ENCODE measurements at places on chromosomes 6 and 20. TPM values are rescaled to one million over a fixed set of nuclear protein-coding genes. Genes with fewer than 3 reads are reported as not detected.

- peak overlapping the region; percentile 69 for H3K4me3 ChIP-seq
- H3K4me1 ChIP-seq, result peaks cover 44% of the 10 kb centered on the region
- no peak for DNase-seq
- H3K27ac ChIP-seq, result peak overlapping the region; percentile 87
Observed at GRCh38 chr6:18264923-18265377, 620 bp upstream of the DEK start.

- H3K27ac ChIP-seq, result no peak overlapping the region
- DNase-seq, result no peak
- no peaks in the 10 kb centered on the region for H3K4me1 ChIP-seq
- H3K27me3 ChIP-seq, result peaks cover 3% of the 10 kb centered on the region
Observed at GRCh38 chr6:119129968-119130484, 51.6 kb upstream of the FAM184A start.

Gene IP6K3
- not detected for total RNA-seq

DNA sequence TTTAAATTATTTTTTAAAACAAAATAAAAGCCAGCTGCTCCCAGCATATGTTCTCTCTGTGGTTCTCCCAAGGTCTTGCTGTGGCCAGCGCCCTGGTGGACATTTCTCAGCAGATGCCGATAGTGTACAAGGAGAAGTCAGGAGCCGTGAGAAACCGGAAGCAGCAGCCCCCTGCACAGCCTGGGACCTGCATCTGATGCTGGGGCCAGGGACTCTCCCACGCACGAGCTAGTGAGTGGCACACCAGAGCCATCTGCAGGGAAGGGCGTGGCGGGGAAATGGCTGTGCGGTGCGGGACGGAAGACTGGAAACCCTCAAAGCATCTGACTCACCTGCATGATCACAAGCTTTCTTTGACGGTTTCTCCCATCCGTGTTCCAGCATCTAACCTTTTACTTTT lies 16.5 kb downstream of the GFRA4 start:
- H3K4me1 ChIP-seq, result no peaks in the 10 kb centered on the region
- H3K27me3 ChIP-seq, result no peaks in the 10 kb centered on the region
- H3K27ac ChIP-seq, result no peak overlapping the region

DNA sequence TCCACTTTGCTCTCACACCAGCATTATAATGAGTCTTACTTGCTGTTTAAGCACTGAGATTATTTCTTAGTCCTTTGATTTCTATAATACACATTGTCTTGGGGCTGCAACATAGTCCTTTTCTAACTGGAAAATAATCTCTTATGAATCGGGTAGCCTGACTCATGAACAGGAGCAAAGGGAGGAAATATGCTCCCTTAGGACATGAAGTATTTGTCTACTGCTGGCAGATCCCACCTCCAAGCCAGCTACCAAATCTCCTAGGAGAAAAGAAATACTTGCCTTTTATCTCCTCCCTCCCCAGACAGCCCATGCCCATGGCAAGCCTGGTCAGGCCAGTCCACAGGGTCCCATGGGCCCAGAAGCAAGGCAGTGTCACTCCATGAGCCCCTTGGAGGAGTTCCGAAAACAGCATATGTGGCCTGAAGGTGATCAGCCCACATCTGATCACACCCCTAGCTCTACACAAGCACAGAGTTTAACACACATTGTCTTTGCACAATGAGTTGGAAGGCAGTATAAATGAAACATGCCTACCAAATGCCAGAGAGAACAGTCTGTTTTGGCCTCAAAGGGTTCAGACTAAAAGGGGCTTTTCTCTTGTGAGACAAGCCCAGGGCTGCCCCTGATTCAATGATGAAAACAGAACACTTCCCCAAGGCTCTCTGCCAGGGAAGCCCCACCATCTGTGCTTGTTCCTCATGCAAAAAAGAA lies 37.1 kb upstream of the SLC4A11 start:
- no peaks in the 10 kb centered on the region for H3K27me3 ChIP-seq
- H3K4me3 ChIP-seq, result no peak overlapping the region
- no peak overlapping the region for H3K27ac ChIP-seq
- H3K4me1 ChIP-seq, result no peaks in the 10 kb centered on the region
- no peaks in the 10 kb centered on the region for H3K36me3 ChIP-seq

DNA sequence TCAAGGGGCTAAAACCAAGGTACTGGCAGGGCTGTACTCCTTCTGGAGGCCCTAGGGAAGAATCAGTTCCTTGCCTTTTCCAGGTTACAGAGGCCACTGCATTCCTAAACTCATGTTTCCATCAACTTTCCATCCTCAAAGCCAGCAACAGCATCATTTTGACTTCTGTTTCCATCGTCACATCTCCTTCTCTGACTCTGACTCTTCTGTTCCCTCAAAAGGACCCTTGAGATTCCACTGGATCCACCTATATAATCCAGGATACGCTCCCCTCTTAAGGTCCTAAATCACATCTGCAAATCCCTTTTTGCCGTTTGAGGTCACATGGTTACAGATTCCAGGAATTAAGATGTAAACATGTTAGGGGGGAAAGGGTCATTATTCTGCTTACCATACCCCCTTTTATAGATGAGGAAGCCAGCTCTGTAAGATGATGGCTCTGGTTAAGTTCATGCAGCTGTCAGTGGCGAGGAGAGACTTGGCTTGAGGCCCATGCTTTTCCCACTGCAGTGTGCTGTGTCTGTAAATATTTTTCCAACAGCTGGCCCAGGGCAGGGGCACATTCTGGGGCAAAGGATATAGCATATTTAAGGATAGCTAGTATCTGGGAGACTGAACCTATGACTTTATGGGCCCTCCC lies 114.6 kb downstream of the TNFRSF21 start:
- peak; percentile 7 for DNase-seq
- no peak overlapping the region for H3K27ac ChIP-seq
- no peak overlapping the region for H3K4me3 ChIP-seq
- H3K27me3 ChIP-seq, result no peaks in the 10 kb centered on the region
- H3K4me1 ChIP-seq, result no peaks in the 10 kb centered on the region

- DNase-seq, result peak; percentile 66
- no peak overlapping the region for H3K27ac ChIP-seq
- H3K36me3 ChIP-seq, result no peaks in the 10 kb centered on the region
- H3K4me3 ChIP-seq, result no peak overlapping the region
- no peaks in the 10 kb centered on the region for H3K27me3 ChIP-seq
- peaks cover 6% of the 10 kb centered on the region for H3K4me1 ChIP-seq
Observed at GRCh38 chr6:129029778-129030177, 146.8 kb downstream of the LAMA2 start.

Gene SUMO4
- 2.8 TPM for total RNA-seq

- H3K27me3 ChIP-seq, result no peaks in the 10 kb centered on the region
- H3K27ac ChIP-seq, result no peak overlapping the region
- DNase-seq, result no peak
- no peak overlapping the region for H3K4me3 ChIP-seq
- H3K4me1 ChIP-seq, result peaks cover 19% of the 10 kb centered on the region
- no peaks in the 10 kb centered on the region for H3K36me3 ChIP-seq
Observed at GRCh38 chr20:11375966-11376365, 541.7 kb upstream of the BTBD3 start.

DNA sequence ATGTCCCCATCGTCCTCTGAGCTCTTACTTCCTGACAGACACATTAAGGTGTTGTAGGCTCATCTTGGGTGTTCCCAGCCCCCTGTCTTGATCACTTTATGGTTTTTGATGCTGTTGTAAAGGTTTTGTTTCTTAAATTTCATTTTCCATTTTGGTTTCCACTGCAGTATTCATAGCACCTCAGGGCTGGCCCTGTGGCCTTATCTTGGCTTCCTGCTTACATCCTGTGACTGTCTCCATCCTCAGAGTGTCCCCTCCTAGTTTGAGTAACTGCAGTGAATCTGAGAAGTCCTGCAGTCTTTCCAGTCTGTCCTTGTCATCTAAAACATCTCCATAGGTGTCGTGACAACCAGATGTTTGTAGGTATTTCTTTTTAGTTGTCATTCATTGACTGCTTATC lies 50.9 kb downstream of the JARID2 start:
- H3K4me1 ChIP-seq, result peaks cover 21% of the 10 kb centered on the region
- DNase-seq, result no peak
- no peaks in the 10 kb centered on the region for H3K27me3 ChIP-seq
- H3K36me3 ChIP-seq, result no peaks in the 10 kb centered on the region
- H3K4me3 ChIP-seq, result no peak overlapping the region

DNA sequence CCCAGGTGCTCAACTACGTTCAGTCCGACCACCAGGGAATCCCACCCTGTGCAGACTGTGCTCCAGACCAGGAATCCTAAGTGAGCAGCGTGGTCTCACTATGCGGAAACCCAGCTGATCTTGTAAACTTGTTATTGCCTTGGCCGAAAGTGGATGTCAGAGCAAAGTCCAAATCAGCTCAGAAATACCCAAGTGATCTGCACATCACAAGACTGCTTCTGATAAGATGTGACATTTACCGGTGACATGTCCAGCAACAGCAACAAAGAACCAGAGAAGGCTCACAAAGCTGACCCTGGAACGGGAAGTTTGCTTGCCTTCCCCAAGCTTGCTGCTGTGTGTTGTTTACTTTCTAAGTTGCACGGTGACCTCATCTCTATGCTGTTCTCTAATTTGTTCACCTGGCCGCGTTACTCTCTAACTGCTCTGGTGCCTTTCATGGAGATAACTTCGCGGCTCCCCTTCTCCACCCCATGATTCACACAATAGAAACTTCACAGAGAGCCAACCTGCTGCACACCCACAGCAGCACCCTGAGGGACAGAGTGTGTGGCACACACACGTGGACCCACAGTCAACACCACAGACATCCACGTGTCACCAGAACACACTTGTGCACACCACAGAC lies 1.7 kb downstream of the BNIP5 start:
- DNase-seq, result no peak
- H3K36me3 ChIP-seq, result no peaks in the 10 kb centered on the region
- H3K27ac ChIP-seq, result no peak overlapping the region

DNA sequence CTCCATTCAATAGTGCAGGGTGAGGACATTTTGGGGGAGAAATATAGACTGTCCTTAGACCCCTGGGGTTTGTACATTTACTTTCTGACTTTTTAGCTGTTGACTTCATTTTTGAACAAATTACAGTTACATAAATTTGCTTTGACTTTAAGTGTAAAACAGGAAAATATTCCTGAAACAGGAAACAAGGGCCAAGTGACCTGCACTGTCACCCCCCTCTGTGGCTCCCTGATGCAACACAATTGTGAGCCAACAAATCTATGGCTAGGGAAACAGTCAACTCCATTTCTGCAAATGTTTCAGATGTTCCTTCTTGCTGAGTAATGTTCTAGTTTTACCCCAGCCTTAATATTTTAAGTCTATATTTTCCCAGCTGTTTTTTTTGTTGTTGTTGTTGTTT lies 39.8 kb downstream of the HLA-A start:
- H3K27ac ChIP-seq, result no peak overlapping the region
- no peak for DNase-seq
- no peak overlapping the region for H3K4me3 ChIP-seq
- no peaks in the 10 kb centered on the region for H3K4me1 ChIP-seq
- H3K36me3 ChIP-seq, result no peaks in the 10 kb centered on the region

- H3K36me3 ChIP-seq, result no peaks in the 10 kb centered on the region
- DNase-seq, result no peak
- H3K27ac ChIP-seq, result no peak overlapping the region
- peaks cover 7% of the 10 kb centered on the region for H3K4me1 ChIP-seq
Observed at GRCh38 chr20:24097506-24098245, 109.1 kb upstream of the GGTLC1 start.

DNA sequence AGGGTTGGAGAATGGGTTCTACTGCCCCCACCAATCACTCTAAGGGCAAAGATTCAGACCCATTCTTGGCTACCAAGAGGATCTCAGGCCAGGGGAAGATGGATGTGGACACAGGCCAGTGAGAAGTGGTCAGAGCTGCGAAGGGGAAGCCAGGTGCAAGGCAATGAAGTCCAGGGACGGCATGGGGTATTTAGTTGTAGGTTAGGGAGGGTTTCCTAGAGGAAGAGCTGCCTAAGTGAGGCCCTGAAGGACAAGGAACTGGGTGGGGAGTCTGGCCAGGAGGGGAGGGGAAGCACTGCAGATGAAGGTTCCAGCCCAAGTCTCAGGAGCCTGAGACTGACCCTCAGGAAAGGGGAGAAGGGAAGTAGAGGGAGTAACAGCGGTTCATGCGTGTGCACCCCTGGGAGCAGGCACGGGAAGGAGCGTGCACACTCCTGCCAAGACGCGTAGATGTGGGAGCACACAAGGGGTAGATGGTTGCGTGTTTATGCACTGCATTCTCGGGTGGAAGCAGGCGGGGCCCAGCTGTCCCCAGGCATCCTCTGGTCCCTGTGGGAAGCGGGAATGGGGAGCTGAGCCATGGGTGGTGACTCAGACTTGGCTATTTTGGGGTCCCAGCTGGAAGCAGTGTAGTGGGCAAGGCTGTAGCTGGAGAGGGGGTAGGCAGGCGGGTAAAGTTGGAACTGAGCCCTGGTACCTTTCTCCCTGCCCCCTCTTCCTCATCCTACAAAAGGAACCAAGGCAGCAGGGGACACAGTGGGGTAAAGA lies 3.3 kb downstream of the ACTL10 start:
- no peaks in the 10 kb centered on the region for H3K27me3 ChIP-seq
- H3K4me3 ChIP-seq, result no peak overlapping the region
- H3K4me1 ChIP-seq, result peaks cover 40% of the 10 kb centered on the region
- peak overlapping the region; percentile 40 for H3K27ac ChIP-seq
- H3K36me3 ChIP-seq, result peaks cover 16% of the 10 kb centered on the region

Gene LRRC1
- 3.9 TPM for total RNA-seq

DNA sequence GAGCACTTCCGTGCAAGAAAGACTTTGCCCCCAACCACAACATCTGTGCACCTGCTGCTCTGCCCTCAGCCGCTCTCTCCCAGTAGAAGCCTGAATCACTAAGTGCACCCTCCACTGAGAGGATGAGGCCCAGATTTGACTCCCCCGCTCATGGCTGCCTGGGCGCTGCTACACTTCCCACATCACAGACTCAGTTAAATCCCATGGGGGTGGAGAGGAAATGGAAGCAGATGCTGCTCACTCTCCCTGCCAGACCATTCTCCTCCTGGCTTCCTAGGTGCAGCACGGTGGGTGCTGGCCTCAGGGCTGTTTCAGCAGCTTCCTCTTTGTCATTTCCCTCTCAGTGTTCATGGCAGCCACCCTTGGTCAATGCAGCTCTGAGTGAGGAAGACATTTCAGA lies 4.8 kb downstream of the CST5 start:
- no peak overlapping the region for H3K4me3 ChIP-seq
- peaks cover under 1% of the 10 kb centered on the region for H3K27me3 ChIP-seq
- H3K36me3 ChIP-seq, result no peaks in the 10 kb centered on the region

- H3K4me3 ChIP-seq, result no peak overlapping the region
- no peak overlapping the region for H3K27ac ChIP-seq
- H3K27me3 ChIP-seq, result no peaks in the 10 kb centered on the region
- no peak for DNase-seq
- no peaks in the 10 kb centered on the region for H3K4me1 ChIP-seq
Observed at GRCh38 chr6:53696341-53696740, 30.8 kb upstream of the KLHL31 start.

- no peak overlapping the region for H3K4me3 ChIP-seq
- no peaks in the 10 kb centered on the region for H3K27me3 ChIP-seq
- H3K36me3 ChIP-seq, result no peaks in the 10 kb centered on the region
Observed at GRCh38 chr6:6635291-6635690, 46.8 kb downstream of the LY86 start.

GRCh38 chr6:37393381-37393929 lies 39.6 kb upstream of the CMTR1 start:
- no peak overlapping the region for H3K4me3 ChIP-seq
- H3K27ac ChIP-seq, result no peak overlapping the region
- H3K36me3 ChIP-seq, result peaks cover 14% of the 10 kb centered on the region

Gene CPNE5
- total RNA-seq, result 0.13 TPM

GRCh38 chr6:53615633-53616449 lies 49.7 kb downstream of the KLHL31 start:
- DNase-seq, result no peak
- H3K4me1 ChIP-seq, result no peaks in the 10 kb centered on the region
- no peak overlapping the region for H3K4me3 ChIP-seq
- no peak overlapping the region for H3K27ac ChIP-seq
- no peaks in the 10 kb centered on the region for H3K36me3 ChIP-seq
- H3K27me3 ChIP-seq, result no peaks in the 10 kb centered on the region

- no peak for DNase-seq
- H3K4me1 ChIP-seq, result no peaks in the 10 kb centered on the region
- H3K27me3 ChIP-seq, result no peaks in the 10 kb centered on the region
- no peak overlapping the region for H3K27ac ChIP-seq
- H3K4me3 ChIP-seq, result no peak overlapping the region
- no peaks in the 10 kb centered on the region for H3K36me3 ChIP-seq
Observed at GRCh38 chr6:56510984-56511531, 131.6 kb downstream of the DST start.
